Fibroblast of lung (primary cell): ENCODE measurements at places on chromosomes 6 and 20. TPM values are rescaled to one million over a fixed set of nuclear protein-coding genes. Genes with fewer than 3 reads are reported as not detected.
A peak's percentile ranks its signal among the peaks of the same experiment; 100 is the strongest.

DNA sequence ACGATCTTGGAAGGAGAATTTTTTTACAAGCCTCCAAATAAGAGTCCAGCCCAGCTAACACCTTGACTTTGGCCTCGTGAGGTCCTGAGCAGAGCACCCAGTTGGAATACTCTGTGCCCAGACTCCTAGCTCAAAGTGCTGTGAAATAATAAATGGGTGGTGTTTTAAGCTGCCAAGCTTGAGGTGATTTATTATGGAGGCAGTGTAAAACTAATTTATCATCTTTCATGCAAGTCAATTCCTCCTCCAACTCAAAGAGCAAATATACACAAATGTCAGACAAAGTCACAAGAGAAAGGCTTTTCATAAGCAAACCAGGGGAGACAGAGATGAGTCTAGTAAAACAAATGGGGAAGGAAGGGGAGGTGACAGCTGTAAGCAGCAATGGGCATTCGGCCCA, 12.7 kb downstream of the ABT1 start:
- no peak overlapping the region for H3K4me3 ChIP-seq
- no peak for DNase-seq
- no peak overlapping the region for H3K27ac ChIP-seq
- no peaks in the 10 kb centered on the region for H3K4me1 ChIP-seq
- peaks cover 27% of the 10 kb centered on the region for H3K27me3 ChIP-seq

SRMS gene
- not detected in 2 replicates for total RNA-seq

GRCh38 chr6:136051140-136051775, 198.9 kb downstream of the MTFR2 start:
- H3K27me3 ChIP-seq, result no peaks in the 10 kb centered on the region
- no peak overlapping the region for H3K4me3 ChIP-seq
- peaks cover 5% of the 10 kb centered on the region for H3K4me1 ChIP-seq
- peak; percentile 66 for DNase-seq

GRCh38 chr6:61857541-61857940, 428.5 kb downstream of the KHDRBS2 start:
- H3K4me1 ChIP-seq, result no peaks in the 10 kb centered on the region
- H3K4me3 ChIP-seq, result no peak overlapping the region
- H3K27ac ChIP-seq, result no peak overlapping the region
- H3K27me3 ChIP-seq, result no peaks in the 10 kb centered on the region
- DNase-seq, result no peak

KIF16B gene
- 9.8 and 17.3 TPM in 2 replicates for total RNA-seq

DNA sequence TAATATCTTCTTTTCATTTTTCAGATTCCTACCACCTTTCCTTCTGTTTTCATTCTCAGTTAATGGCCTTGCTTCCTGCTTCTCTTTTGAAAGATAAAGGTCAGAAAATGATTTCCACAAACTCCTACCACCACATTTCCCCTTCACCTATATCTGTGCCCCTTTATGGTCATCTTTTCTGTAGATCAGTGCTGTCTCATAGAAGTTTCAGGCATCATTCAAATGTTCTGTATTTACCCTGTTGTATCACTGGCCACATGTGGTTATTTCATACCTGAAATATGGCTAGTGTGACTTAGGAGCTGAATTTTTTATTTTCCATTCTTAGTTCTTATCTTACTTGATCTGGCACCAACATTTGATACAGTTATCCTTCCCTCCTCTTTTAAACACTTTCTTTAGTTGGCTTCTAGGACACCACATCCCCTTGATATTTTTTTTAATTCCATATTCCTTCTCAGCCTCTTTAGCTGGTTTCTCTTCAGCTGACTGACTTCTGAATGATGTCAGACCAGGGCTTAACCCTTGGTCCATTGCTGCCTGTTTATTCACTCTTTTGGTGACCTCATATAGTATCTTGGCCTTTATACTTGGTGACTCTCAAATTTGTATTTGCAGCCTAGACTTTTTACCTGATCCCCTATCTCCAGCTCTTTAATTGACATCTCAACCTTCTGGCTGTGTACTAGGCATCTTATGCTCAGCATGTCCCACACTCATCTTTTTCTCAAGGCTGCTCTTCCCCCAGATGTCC, 81.0 kb downstream of the ATRN start:
- H3K4me3 ChIP-seq, result no peak overlapping the region
- no peaks in the 10 kb centered on the region for H3K27me3 ChIP-seq
- no peak overlapping the region for H3K27ac ChIP-seq
- H3K36me3 ChIP-seq, result peaks cover 2% of the 10 kb centered on the region
- no peaks in the 10 kb centered on the region for H3K4me1 ChIP-seq
- DNase-seq, result no peak

ANKRD66 gene
- total RNA-seq, result not detected in 2 replicates

DNA sequence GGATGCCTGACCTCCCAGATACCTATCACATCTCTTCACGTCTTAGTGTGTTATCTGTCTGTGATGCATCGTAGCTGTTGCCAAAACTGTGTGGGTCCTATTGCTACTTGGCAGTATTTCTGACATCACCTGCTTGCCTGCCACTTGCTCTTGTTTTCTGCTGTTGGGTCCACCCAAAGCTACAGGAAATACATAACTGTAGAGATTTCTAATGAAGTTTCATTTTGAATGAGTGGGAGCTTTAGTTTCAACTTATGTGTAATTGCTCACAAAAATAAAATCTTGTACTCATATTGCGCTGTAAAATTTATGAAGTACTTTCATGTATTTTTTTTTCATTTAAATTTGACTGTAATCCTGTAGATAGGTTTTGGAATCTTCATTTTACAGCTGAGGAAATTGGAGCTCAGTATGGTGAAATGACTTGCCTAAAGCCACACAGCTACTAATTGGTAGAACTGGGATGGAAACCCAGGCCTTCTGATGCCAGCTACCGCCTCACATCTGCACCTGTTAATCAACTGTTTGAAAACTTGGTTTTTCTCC, 113.6 kb upstream of the MAN1A1 start:
- H3K36me3 ChIP-seq, result no peaks in the 10 kb centered on the region
- H3K4me3 ChIP-seq, result no peak overlapping the region
- no peaks in the 10 kb centered on the region for H3K4me1 ChIP-seq
- no peak overlapping the region for H3K27ac ChIP-seq
- no peak for DNase-seq
- H3K27me3 ChIP-seq, result no peaks in the 10 kb centered on the region
